ENCODE measurements at places on chromosomes 1 and 21.

GRCh38 chr1:172377565-172377964 is 42.9 kb upstream of the C1orf105 start:
- no peak for DNase-seq

DNA sequence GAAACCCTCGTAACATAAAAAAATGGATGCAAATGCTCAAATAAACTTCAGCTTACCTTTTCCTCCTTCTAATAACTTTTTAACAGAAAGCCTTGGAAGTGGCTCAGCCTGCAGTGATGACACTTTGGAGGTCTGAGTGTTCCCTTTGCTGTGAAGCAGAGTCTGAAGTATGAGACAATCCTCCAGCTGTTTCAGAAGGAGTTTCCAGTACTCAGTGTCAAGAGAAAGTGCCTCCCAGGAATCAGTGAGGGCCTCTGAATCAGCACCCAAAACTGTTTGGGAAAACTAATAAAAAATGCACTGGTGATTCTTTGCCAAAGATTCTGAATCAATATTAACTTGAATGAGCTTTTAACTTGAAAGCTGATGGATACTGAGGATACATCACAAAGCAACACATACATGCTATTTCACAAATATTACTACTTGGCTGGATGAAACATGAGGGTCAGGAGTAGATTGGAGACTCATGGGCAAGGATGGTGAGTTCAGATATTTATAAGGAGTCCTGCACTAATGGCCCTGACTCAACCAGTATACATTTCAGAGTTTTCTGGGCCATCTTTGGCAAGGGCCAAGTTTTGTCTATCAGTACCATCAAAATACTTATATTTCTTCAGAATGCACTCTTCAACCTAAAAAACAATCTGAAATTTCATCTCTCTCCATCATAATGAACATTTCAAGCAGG is 77.0 kb downstream of the IARS2 start:
- DNase-seq: no peak

DNA sequence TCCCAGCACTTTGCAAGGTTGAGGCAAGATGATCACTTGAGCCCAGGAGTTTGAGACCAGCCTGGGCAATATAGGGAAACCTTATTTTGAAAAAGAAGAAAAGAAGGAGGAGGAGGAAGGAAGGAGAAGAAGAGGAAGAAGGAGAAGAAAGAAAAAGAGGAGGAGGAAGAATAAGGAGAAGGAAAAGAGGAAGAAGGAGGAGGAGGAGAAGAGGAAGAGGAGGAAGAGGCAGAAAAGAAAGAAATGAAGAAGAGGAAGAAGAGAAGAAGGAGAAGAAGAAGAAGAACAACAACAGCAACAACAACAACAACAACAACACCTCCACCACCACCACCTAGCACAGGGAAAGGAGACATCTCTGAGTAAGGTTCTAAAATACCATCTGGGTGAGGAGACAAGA is 10.6 kb downstream of the SELENBP1 start:
- DNase-seq: no peak

DNA sequence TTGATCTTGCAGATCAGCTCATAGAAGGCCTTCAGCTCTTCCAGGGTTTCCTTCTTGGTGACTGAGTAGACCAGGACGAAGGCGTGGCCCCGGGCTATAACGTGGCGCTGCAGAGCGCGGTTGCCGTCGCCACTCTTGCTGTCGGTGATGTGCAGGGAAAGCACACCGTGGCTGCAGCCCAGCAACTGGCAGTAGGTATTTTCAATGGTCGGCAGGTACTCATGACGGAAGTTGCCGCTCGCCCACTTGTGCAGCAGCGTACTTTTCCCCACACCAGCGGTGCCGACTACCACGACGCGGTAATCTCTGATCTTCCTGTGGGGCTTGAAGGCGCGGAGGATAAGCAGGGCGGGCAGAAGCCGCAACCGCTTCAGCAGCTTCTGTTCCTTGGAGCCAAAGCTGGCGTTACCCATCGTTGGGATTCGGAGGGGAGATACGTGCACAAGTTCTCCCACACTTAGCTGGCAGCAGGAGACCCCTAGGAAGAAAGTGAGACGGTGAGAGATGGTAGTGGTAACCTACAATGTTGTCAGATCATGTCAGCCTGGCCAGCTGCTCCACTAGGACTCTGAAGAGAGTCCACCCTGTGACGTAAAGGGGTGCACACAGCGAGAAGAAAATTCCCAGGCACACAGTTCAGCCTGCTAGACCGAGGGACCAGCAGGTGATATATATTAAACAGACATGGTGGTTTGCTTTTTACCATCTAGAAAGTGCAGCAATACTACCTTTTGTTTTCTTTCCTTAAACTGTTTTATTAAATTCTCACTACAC is 3.4 kb downstream of the DIRAS3 start:
- DNase-seq: no peak

- DNase-seq: no peak
Observed at GRCh38 chr1:202002507-202002906, 7.9 kb upstream of the ELF3 start.

- DNase-seq: no peak
Observed at GRCh38 chr1:76141929-76142328, 67.4 kb downstream of the ST6GALNAC3 start.

DNA sequence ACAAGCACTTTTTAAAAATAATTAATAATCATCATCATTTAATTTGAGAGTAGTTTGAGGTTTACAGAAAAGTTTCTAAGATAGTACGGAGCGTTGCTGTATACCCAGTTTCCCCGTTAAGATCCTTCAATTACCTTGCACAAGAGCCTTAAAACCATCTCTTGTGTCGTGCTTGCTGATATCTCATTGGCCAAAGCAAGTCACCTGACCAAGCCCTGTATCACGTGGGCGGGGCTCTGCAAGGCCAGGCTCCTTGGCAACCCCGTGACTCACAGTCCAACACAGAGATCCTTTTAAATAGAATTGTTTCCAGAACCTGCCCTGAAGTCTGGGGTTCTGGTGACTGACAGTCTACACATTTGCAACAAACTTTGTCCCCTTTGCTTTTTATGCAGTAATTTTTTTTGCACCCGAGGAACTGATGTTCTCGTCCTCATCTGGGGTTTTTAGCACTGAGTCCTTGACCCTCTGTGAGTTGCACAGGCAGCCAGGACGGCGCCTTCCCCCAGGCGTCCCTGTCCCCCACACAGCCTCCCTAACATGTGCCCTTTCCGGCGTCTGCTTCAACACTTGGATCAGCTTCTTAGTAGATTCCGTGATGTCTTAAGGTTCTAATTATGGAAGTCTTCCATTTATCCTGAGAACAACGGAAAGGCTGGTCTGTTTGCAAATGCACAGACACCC is 183.3 kb upstream of the TMEM51 start:
- DNase-seq: no peak

DNA sequence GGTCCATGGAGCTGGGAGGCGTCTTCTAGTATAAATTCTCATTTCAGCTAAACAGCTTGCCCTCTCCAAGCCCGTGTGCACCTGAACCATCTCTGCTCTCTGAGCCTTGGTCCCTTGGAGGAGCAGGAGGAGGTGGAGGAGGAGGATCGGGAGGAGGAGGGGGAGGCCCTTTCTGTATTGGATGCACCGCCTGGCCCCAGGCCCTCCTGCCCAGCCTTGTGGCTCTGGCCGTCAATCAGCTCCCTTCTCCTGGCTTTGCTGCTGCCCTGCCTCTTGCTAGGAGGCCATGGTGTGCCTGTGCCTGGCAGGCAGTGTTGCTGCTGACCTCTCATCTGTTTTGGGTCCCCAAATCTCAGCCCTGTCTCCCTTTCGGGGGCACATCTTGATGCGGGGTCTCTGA is 9.0 kb downstream of the COL18A1 start:
- no peak for DNase-seq

GRCh38 chr1:11964656-11965055 is 15.6 kb upstream of the MFN2 start:
- DNase-seq: no peak

DNA sequence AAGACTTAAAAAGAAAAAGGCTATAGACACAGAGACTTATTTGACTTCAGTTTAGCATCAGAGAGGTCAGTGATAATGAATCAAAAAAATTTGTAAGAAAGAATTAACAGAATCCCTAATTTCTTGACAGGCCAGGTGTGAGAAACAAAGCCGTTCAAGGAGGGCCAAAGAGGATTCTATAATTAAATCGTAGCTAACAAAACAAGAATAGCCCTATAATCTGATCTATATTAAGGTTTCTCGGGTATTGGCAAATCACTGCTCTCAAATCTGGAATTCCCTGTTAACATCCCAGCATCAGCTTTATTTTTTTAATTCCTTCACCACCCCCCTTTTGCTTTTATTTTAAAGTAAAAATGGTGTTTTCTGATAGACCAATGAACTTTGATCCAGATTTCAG is 60.3 kb downstream of the PUM1 start:
- DNase-seq: no peak

- no peak for DNase-seq
Observed at GRCh38 chr1:80170811-80171485, 1164.4 kb upstream of the ADGRL4 start.

DNA sequence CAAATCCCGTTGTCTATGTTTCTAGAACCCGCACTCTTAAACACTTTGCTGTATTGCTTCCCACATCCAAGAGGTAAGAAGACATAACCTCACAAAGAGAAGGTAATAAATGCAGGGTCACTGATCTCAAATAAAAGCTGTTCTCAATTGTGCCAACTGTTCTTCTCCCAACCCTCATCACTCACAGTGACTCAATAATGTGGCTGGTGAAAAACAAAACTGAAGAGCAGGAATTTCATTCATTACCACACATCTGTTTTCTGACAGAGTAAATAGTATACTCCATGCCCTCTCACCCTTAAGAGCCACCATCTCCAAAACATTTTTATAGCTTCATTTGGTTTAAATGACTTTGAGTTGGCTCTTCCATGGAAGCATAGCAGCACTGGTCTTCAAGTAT is 6.2 kb upstream of the ERICH3 start:
- no peak for DNase-seq

DNA sequence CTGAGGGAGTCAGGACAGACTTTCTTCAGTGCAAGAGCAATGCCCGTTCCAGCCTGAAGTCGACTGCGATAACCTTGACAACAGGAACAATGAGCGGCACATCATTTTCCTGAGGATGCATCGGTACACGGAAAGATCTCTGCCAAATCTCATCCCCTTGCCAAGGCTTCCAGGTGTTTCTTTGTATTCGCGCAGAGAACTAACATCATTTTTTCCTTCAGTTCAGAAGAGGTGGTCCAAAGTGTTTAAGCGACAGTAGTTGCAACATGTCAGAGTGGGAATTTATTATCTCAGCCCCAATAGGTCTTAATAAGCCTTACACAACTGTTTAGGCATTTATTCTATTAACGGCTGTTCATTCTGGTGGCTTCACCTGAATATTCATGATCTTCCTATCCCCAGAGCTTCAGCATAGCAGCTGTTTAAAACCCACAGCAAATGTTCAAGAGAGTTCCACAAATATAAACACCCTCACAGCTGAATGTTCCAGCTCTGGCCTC is 129.7 kb upstream of the NFIA start:
- DNase-seq: no peak

DNA sequence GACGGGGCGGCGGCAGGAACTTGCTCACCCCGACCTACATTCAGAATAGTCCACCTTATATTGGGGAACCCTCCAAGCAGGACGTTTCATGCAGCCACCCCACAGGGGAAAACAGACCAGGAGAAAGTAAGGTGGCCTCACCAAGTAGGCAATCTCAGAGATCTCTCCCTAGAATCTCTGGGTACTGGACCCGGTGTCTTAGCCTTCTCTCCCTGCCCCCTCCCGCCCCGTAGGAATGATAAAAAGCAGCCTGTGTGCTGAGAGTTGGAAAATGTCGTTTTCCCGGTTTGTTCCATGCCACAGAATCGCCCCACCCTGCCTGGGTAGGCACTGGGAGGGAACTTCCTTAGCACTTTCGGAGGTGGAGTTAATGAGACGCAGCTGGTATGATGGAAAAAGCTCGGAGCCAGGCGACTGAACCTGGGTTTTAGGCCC is 789 bp upstream of the PTPN14 start:
- no peak for DNase-seq

GRCh38 chr1:235876402-235876841 is 9.7 kb upstream of the LYST start:
- DNase-seq: no peak

- no peak for DNase-seq
Observed at GRCh38 chr1:64060611-64061302, 142.7 kb upstream of the UBE2U start.

DNA sequence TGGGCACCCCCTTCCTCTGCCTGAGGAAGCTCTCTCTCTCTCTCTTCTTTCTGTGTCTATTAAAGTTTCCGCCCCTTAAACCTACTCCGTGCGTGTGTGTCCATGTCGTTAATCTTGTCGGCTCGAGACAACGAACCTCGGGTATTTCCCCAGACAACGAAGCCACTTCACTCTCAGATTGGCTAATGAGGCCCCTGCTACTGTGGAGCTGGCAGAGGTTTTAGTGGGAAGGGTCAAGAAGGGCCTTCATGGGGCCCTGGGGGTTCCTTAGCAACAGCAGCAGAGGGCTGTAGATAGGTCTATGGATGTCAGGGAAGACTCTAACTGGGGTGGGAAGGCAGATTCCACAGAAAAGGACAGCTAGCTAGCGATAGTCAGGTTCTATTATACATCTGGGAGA is 239.8 kb upstream of the RAB4A start:
- DNase-seq: no peak

DNA sequence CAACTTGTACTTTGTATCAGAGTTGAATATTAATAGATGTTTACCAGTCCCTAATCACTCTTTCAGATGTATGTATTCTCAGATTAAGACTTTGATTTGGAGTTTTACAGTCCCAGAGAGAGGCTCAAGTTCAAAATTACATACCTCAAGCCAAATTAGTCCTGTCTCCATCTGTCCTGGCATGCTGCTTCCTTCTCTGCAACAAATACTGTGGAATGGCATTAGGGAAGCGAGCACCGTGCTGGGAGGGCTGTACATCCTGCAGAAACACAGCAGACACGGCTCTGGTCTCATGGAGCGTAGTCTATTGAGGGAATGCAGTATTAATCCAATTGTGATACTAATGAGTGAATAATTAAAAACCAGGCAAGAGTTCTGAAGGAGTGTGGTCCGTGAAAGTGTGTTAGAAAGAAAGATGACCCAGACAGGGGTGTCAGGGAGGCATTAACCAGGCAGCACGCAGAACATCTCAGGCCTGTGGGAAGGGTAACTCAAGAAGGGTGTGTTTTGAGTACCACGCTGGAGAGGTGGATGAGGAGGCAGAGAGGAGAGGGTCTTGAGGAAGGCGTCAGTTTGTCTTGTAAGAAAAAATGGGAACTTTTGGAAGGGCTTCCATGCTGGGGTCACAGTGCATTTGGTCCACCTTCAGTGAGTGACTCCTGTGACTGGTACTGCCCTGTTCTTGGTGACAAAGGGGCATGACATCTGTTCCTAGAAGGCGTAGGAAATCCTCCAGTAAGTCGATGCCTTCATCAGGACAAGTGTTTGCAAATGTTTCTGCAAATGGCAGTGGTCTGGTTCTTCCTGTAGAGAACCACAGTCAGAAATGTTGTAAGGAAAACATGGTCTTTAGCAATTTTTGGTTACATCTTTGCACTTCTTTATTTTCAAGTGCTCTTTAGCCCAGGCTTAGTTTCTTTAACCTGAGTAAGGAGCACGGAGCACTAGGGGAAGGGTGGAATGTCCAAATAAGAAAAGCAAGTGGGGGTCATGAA is 1.6 kb downstream of the RAB4A start:
- DNase-seq: no peak

- no peak for DNase-seq
Observed at GRCh38 chr1:42956739-42957138, 1.9 kb downstream of the SLC2A1 start.

- DNase-seq: no peak
Observed at GRCh38 chr1:17516303-17517214, 22.9 kb upstream of the ARHGEF10L start.
